Endodermal cell (in vitro differentiated cells): ENCODE measurements at places on chromosomes 16 and 17.

DNA sequence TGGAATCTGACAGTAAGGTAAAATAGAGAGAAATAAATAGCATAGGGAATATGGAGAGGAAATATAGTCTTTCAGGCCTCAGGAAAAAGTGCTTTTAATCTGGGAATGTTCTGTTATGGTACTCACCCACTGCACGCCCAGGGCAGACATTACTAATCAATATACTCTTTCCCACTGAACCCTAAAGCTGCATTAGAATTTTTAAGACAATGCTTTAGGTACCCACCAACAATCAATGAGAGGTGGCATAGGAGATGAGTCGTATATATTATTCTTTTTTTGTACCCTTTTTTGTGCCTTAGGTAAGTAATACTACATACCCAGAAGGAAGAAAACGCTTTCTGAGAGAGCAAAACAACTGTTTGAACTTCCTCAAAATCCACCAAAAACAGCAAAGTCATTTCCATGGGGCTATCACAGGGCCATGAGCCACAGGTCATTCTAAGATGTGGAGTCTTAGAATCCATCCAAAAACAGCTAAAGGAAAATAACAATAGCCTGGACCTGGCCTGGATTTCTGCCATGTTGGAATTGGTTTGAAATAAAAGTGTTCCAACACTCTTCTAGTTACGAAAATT, 542.1 kb downstream of the XYLT1 start:
- DNase-seq: no peak

DNA sequence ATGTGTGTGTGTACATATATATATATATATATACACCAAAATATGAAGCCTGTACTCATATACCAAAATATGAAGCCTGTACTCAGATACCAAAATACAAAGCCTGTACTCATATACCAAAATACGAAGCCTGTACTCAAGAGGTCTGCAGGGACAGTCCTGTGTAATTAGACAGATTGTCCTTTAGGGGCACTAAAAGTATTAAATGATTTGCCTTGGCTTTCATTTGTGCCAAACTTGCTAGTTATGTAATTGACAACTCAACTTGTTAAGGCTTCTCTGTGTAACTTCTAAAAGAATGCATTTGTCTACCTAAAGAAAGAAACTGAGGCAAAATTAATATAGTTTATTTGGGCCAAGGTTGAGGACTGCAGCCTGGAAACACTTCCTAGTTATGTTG, 30.8 kb upstream of the DHX40 start:
- DNase-seq: no peak

GRCh38 chr16:57564571-57565270, 22.3 kb downstream of the ADGRG5 start:
- no peak for DNase-seq

DNA sequence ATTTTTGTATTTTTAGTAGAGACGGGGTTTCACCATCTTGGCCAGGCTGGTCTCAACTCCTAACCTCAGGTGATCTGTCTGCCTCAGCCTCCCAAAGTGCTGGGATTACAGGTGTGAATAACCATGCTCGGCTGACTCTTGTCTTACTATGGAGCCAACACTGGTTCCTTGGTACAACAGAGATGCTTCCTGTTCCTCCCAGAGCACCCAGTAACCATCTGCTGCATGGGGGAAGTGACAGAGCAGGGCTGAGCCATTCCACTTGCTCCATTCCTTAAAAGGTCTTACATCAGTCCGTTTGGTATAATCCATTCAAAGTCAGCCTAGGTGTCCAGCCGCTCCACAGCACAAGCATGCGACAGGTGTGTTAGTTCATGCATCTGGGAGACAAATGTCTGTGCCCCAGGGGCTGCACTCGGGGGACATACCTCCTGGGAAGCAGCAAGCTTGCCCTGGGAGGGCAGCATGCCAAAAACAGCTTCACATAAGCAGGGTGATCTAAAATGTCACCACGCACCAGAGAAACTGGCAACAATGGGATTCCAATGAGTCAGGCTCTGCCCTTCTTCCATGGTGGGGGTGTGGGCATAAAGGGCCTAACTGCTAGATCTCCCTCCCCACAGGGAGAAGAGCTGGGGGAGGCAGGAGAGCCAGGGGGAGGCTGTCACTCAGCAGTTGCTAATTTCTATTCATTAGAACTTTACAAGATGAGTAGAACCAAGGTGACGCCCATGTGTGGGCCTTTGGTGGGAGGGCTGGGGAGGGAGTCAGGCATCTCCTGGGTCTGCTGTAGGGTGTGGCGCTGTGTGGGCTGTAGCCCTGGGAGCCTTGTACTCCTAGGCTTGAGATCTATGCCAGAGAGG, 35.5 kb downstream of the PIPOX start:
- DNase-seq: no peak

- peak; percentile 97 for DNase-seq
These were observed 33.7 kb upstream of the RPH3AL start for GRCh38 chr17:386141-386876.

GRCh38 chr17:45838751-45839295, 5.9 kb upstream of the SPPL2C start:
- DNase-seq: no peak

DNA sequence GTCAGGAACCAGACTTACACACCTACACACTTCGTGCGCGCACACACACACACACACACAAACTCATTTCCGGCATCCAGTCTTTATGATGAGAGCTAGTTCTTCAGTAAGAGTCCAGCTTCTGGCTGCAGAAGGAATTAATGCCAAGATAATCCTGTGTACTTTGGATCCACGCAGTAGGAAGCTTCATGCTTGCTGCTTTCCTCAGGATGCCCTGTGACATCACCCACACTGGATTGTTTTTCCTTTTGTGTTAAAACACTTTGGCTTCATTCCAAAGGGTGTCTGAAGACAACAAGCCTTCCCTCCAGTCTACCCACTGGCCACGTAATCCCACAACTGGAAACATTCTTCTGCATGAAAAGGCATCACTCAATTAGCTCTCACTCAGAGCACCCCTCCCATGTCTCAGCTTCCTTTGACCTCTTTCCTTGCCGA, 35.4 kb downstream of the KCNJ16 start:
- no peak for DNase-seq

GRCh38 chr17:81335773-81336157, 40.7 kb upstream of the SLC38A10 start:
- DNase-seq: peak; percentile 60

GRCh38 chr16:88449267-88449561, 3.9 kb upstream of the ZFPM1 start:
- no peak for DNase-seq

DNA sequence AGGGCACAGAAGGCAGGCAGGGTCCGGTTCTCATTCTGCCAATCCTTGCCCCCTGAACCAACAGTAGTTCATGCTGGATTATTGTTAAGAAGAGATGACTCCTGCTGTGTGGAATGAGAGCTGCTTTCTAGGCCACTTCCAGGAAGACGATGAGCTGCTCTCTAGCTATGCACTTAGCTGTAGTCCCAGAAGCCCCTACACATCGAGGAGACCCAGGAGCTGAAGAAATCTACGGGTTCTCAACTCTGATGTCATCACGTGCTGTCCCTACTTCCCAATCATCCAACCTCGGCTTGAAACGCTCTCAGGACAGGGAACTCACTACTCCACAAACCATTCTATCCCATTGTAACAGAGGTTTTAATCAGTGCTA, 29.0 kb upstream of the EMP2 start:
- DNase-seq: no peak

DNA sequence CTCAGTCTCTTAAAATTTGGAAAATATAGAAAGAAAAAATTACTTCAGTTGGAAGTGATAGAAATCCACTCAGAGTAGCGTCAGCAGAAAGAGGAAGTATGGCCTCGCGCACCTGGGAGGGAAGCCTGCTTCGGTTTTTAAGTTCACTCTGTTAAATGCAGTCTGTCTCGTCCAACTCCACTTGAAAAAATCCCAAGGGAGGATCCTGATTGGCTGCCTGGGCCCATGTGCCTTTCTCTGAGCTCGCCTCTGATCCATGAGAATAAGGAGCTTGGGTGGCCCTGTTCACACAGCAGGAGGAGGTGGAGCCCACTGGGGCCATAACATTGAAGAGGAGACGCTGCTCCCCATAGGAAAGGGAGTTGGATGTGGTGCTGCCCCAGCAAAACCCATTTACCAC, 40.7 kb downstream of the DNAJA2 start:
- DNase-seq: peak; percentile 61

- DNase-seq: no peak
These were observed 385.9 kb downstream of the CPPED1 start for GRCh38 chr16:12417815-12418211.

- DNase-seq: no peak
These were observed 23.4 kb downstream of the BAIAP2 start for GRCh38 chr17:81058263-81058871.

DNA sequence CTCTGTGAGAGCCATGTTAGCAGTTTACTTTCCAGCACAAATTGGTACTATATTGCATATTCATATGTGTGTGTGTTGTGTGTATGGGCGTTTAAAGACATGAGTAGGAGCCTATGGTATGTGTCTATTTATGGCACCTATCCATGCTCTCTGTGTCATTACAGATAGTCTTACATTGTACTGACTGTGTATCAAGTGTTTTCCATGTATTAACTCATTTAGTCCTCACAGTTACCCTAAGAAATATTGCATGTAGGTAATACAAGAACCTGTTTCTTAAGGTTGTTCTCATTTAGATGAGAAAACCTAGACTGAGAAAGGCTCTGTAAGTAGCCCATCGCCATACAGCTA, 1.6 kb downstream of the ALG1 start:
- DNase-seq: no peak

GRCh38 chr17:50304781-50305404, 30.6 kb downstream of the TMEM92 start:
- DNase-seq: no peak

GRCh38 chr17:55420776-55421178, 858 bp downstream of the MMD start:
- peak; percentile 75 for DNase-seq

GRCh38 chr16:68090130-68090529, 5.0 kb downstream of the NFATC3 start:
- DNase-seq: no peak

GRCh38 chr17:28992625-28993600, 12.9 kb downstream of the SEZ6 start:
- DNase-seq: no peak

DNA sequence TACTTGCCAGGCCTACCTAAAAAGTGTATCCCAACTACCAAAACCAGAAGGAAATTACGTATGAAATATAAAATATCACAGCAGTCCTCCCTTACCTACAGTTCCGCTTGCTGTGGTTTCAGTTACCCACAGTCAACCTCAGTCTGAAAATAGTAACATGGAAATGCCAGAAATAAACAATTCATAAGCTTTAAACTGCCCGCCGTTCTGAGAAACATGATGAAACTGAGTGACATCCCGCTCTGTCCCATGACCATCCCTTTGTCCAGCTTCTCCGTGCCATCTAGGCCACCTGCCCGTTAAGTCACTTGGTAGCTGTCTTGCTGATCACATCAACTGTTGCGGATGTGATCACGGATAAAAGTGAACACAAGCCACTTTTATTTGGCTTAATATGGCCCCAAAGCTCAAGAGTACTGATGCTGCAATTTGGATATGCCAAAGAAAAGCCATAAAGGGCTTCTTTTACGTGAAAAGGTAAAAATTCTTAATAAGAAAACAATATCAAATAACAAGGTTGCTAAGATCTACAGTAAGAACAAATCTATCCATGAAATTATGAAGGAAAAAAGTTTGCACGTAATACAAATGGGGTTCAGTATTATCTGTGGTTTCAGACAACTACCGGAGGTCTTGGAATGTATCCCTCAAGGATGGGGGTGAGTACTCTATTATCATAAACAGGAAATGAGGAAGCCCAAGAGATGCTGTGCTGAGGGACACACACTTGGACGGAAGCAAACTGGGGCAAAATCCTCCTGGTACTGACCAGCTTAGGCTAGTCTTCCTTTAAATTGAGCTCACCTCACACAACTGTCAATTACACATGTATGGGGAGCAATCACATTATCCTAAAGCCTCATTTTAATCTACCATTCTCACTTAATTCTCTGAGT, 8.2 kb downstream of the USP22 start:
- DNase-seq: no peak

GRCh38 chr17:51540151-51540550, 279.8 kb downstream of the UTP18 start:
- DNase-seq: no peak

GRCh38 chr17:10859051-10859450, 21.2 kb upstream of the PIRT start:
- no peak for DNase-seq

DNA sequence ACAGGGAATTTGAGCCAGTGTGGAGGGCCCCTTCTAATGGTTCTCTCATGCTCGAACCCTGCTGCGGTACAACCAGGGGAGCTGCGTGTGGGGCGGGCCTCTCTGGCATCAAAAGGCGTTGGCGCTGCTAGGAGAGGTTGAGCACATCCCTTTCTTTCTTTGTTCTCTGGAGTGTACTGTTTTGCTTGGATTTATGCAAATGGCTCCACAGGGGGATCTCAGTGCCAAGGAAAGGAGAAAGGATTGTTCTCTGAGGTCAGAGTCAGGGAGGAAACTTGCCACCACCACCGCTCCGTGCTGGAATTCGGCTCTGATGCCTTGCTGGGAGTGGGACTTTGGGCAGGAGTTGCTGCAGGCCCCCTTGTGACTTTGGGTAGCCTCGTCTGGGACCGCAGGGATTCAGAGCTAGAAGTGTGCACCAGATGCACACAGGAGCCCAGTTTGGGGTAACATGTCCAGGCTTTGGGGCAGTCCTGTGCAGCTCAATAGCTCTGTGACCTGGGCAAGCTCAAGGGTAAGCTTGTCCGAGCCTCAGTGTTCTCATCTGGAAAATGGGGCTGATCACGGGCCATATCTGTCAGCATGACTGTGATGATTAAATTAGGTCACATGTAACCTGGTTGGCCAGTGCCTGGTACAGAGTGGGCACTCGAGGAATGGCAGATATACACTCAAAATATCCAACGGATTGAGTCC, 353.0 kb upstream of the EEF2KMT start:
- DNase-seq: peak; percentile 85

DNA sequence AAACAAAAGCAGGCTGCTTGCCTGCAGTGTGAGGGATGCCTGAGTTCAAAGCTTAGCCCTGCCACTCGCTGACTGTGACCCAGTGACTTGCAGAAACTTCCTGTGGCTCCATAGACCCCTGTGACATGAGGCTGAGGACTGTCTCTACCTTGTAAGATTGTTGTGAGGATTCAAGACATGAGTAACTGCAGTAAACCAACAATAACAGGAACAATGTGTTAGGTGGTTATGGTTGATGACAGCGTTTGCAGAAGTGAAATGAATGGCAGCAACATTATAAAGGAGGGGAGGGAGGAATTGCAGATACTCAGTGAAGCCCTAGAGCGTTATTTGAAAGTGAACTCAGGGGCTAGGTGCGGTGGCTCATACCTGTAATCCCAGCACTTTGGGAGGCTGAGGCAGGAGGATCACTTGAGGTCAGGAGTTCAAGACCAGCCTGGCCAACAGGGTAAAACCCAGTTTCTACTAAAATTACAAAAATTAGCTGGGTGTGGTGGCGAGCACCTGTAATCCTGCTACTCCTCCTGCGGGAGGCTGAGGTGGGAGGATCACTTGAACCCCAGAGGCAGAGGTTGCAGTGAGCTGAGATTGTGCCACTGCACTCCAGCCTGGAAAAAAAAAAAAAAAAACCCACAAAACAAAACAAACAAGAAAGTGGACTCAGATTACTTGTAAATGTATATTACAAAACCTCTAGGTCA, 33.5 kb upstream of the EMP2 start:
- DNase-seq: no peak
